ENCODE measurements at places on chromosomes 5 and 9.

DNA sequence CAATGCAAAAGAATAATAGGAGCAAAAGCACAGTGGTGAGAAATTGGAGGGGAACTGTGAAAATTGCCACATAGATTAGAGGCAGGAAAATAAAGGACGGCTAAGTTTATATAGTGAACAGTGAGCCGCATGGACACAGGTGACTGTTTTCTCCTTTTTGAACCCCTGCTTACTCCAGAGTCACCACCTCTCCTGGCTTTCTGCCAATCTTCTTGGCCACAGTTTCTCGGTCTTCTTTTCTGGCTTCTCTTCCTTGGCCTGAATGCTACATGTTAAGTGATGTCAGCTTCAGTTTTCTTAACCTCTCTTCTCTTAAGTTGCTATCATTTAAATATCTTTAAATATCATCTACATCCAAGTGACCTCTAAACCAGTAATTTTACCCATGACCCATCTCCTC is 47.3 kb upstream of the CDKN2B start:
- DNase-seq = no peak

DNA sequence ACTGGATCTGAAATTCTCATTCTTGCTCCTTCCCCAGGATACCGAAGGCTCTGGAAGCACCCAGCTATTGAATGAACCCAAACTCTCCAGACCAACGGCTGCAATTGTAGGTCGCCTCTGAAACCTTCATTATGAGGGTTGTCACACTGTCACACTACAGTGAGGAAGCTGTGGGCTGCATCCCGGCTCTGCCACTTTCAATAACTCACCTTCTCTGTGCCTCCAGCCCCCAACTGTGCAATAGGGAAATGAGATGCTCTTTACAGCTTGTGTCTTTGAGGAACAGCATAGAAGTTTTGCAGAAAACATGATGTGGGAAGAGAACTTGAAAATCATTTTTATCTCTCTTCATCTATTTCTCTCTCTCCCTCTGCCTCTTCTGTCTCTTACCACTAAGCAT is 69.6 kb upstream of the TGFBR1 start:
- no peak for DNase-seq

DNA sequence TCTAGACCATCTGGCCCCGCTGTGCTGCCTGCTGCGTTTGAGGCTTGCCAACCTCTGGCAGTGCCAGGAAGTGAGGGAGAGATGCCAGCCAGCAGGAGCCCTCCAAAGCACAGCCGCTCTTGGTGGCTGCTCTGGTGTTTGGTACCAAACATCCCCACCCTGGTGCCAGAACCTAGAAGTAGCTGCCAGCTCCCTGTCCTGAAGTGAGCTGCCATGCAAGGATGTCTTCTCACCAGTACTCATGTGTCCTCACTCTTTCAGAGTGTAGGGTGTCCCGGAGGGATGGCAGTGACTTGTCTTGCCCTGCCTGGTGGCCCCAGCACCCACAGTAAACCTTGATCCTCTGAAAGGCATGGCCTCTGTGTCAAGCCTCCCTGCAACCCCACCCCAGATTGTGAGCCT is 43.4 kb downstream of the AMBP start:
- DNase-seq = no peak

- no peak for DNase-seq
Observed at GRCh38 chr5:134846641-134846960, 833 bp downstream of the C5orf24 start.

DNA sequence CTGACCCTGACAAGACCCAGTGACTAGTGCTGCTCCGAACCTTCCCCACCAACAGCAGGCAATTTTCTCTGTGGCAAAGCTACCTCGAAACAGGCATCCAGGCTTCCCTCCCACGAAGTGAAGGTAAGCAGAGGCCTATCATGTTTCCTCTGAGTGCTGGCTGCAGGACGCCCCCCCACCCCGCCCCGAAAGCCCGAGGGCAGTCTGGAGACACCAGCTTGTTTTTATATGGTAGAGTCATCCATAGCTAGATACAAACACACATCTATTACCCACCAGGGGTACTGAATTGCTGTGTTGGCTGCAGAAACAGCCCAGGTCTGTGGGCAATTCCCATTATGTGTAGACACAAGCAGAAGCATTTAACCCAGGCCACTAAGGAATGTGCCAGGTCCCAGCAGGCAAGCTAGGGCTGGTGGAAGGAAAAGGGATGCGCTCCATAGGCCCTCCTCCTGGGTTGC is 40.4 kb downstream of the LIX1 start:
- no peak for DNase-seq

GRCh38 chr5:157599565-157599964 is 24.0 kb upstream of the ADAM19 start:
- DNase-seq = no peak

- DNase-seq = peak; percentile 91
Observed at GRCh38 chr5:10479154-10479721, 37.6 kb downstream of the ROPN1L start.

- no peak for DNase-seq
Observed at GRCh38 chr5:151014680-151015343, 5.6 kb upstream of the GPX3 start.

DNA sequence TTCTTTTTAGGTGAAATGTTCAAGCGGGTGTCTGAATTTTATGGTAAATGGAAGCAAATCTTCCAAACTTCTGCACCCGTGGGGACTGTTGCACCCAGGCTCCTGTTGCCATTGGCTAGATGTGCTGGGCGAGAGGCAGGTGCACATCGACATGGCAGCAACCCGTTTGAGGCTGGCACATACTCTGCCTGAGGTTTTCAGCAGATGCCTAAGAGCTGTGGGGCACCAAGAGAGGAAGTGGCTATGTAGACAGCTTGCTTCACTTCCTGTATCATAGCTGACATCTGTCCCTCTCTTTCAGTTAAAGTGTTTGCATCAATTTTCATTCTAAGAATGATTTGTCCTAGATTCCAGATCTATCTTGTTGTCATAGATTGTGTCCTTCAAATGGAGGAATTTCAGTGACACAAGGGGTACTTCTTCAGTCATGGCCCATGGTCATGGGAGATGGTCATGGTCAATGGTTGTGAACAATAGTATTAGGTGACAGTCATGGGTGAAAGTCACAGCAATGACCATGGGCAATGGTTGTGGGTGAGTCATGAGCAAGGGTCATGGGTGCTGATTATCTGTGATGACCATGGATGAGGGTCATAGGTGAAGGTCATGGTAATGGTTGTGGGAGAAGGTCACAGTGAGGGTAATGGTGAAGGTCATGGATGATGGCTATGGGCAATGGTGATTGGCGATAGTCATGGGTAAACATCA is 115.1 kb upstream of the IRX4 start:
- no peak for DNase-seq

GRCh38 chr9:77183581-77183980 is 6.2 kb downstream of the VPS13A start:
- DNase-seq = no peak

- no peak for DNase-seq
Observed at GRCh38 chr5:142132916-142133315, 24.3 kb downstream of the NDFIP1 start.

DNA sequence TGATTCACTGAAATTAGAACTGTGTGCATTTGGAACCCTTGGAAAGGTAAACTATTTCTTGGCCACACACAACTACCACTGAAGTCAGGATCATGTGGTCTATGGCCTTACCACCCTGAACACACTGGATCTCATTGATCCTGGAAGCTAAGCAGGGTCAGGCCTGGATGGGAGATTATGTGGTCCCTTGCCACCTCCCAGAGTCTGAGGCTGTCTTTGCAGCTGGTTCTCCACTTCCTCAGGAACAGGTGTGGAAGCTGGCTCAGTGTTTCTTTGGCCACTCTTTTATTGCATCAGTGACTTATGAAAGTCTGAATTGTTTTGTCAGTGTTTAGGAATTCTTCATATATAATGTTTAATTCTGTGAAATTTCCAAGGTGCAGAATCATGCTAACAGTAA is 89.2 kb downstream of the TEK start:
- no peak for DNase-seq

DNA sequence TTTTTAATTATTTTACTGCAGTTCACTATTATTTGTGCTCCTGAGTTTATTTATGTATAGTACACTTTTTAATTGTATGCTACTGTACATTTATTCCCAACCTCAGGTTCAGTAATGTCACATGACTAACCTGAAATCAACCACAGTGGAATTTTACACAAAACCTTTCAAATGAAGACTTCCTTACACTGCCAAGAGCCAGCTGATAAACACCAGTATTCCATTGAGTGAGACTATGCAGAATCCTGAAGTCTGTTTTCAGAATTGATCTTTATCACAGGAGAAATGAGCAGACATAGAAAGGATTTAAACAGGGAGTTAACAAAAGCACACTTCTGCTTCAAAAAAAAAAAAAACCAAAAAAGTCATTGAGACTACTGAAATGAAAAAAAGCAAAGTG is 219.5 kb downstream of the PRR16 start:
- no peak for DNase-seq

GRCh38 chr5:5327126-5327525 is 95.4 kb upstream of the ICE1 start:
- no peak for DNase-seq

DNA sequence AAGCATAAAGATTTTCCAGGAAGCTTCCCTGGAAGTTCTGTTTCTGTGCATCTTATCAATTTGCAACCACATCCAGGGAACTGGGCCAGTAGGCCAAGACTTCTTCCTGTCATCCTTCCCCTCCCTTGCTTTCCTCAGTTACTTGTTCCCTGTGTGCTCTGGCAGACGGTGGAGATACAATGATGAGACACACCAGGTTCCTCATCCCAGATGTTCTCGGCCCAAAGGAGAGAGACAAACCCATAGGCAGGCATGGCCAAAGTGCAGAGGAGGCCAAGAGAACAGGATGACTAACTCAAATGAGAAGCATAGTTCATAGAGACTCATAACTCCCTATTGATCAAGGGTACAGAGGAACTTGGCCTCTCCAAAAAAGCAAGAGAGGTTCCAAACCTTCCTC is 652.6 kb downstream of the CCDC171 start:
- DNase-seq = no peak

DNA sequence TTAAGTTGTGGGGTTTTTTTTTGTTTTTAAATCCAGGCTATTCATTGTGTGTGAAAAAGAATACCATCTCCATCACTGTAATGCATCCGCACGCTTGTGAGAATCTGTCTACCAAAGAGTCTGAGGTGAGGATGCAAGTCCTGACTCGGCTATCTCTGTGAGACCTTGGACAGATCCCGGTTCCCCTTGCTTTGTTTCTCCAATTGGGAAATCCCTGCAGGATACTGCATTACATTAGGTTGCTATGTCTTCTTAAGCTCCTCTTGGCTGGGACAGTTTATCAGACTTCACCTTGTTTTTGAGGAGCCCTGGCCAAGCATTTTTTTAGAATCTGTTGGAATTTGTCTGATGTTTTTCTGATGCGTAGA is 46.8 kb downstream of the GALNT10 start:
- DNase-seq = no peak

GRCh38 chr5:103224118-103224893 is 34.3 kb upstream of the MACIR start:
- peak; percentile 82 for DNase-seq

DNA sequence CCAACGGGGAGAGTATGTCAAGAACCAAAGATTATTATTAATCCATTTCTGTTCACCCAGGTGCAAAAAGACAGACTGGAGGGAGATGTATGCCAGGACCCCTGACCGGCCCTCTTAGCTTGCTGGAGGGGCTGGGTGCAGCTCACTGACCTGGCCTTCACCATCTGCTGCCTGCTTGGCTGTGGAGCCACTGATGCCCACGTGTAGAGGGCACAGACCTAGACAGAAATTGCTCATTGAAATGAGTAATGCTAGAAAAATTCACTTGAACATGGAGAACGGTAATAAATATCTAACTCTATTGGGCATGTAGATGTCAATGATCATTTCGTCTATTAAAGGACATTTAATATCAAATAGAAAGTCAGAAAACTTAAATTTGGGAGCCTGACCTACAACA is 58.8 kb upstream of the ERCC6L2 start:
- no peak for DNase-seq

- DNase-seq = no peak
Observed at GRCh38 chr5:92991581-92992067, 589.4 kb downstream of the NR2F1-AS1 start.

DNA sequence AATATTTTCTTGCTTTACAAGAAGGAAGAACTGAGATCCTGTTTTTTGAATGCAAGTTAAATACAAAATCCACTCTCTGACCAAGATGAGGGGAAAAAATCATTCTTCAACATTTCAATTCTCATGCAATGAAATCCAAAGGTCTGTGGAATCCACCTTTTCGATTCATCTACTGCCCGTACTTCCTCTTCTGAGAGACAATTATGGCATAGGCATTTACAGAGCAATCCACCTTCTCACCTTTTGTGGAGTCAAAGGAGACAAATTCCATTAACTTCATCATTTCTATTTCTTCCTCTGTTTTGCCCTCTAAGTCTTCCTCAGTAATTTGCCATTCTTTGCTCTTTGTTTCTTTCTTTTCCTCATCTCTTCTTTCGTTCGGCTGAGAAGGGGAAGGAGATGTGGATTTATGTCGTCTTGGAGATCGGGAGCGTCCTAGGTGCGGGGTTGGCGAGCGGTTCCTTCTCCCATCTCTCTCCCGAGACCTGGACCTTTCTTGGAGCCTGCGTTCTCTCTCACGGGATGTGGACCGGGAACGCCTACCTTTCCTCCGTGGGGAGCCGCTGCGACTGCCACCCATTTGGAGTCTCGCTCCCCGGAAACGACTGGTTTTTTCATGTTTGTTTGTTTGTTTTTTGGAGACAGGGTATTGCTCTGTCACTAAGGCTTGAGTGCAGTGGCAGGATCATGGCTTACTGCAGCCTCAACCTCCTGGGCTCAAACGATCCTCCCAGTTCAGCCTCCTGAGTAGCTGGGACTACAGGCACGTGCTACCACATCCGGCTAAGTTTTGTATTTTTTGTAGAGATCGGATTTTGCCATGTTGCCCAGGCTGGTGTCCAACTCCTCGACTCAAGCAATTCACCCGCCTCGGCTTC is 24.3 kb upstream of the AFF4 start:
- DNase-seq = no peak

- DNase-seq = no peak
Observed at GRCh38 chr5:40616781-40617180, 62.9 kb upstream of the PTGER4 start.

DNA sequence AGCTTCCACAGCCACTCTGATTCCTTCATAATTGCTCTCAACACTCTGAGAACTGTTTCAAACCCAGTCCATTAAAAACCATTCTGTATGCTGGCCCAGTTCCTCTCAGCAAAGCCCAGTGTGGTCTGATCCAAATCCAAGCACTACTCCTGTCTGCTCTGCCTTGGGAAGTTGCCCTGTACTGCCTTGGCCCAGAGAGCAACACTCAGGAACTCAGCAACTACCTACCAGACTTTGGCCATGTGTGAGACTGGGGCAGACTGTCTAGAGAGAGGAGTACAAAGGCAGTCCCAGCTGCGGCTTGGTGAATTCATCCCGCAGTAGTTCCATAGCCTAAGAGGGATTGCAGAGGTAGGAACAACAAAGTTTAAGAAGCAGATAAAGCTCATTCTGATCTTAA is 214.4 kb downstream of the MCTP1 start:
- no peak for DNase-seq

DNA sequence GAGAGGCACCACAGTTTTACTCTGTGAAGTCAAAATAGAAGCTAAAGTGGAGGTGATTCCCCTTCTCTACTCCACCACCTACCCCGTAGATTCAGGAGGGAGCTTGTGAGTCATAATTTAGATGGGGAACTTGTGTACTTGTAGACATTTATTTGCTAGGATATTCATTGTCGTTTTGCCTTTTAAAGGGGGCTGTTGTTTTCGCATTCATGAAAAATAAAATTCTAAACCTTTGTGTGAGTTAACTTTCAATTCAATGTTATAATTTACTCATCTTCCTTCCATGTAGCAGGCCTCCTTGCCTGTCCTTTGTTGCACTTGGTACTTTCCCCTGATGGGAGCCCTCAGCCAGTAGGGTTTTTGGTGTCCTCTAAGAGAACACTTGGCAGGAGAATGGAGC is 22.0 kb downstream of the SECISBP2 start:
- no peak for DNase-seq
